ENCODE measurements at places on chromosomes 2 and 18.
A peak's percentile ranks its signal among the peaks of the same experiment; 100 is the strongest.

DNA sequence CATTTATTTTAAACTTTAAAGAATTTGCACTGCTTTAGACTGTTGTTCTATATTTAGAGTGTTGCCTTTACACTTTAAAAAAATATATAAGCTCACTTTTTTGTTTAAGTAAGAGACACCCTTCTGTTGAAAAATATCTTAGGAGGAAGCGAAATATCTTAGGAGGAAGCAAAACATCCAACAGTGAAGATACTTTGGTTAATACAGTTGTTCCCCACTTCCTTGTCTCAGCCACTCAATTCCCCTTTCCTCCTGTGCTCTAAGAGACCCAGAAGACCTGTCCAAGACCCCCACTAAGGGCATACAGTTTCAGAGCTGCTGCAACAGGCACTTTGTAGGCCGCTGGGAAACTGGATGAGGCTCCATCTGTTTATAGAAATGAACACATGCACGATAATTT, 5.7 kb downstream of the SERPINB8 start:
- no peak for DNase-seq

GRCh38 chr2:126837966-126838715, 60.5 kb upstream of the TEX51 start:
- no peak for DNase-seq

- DNase-seq: peak; percentile 70
Observed at GRCh38 chr2:238379096-238379810, 47.5 kb upstream of the ASB1 start.

- no peak for DNase-seq
Observed at GRCh38 chr2:168438553-168438952, 17.5 kb upstream of the CERS6 start.

GRCh38 chr2:27208486-27209050, 3.3 kb upstream of the ATRAID start:
- no peak for DNase-seq

DNA sequence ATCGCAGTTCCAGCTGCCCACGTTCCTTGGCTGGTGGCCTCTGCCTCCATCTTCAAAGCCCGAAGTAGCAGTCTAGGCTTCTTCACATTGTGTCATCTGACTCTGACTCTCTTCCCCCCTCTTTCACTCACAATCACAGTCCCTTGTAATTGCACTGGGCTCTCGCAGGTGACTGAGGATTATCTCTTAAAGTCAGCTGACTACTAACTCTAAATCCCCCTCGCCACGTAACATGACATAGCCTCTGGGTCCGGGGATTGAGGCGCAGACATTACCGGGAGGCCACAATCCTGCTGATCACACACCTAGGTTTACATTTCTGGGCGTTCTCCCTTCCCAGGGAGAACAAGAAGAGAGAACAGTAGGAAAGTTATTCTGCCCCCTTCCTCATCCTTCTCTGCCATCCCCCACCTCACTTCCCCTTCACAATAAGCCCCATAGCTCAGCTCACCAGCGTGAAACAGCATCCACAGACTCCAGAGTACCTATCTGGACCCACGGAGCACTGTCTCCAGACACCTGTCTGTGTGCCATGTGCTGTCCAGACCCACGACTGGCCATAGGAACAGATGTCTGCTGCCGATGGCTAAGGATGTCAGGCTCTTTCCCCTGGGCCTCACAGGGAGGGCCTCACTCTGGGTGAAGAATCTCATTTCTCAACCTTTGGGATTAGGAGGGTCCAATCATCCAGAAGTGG, 64.3 kb upstream of the FZD7 start:
- DNase-seq: no peak

GRCh38 chr2:171319164-171319810, 114.5 kb downstream of the METTL8 start:
- peak; percentile 32 for DNase-seq

DNA sequence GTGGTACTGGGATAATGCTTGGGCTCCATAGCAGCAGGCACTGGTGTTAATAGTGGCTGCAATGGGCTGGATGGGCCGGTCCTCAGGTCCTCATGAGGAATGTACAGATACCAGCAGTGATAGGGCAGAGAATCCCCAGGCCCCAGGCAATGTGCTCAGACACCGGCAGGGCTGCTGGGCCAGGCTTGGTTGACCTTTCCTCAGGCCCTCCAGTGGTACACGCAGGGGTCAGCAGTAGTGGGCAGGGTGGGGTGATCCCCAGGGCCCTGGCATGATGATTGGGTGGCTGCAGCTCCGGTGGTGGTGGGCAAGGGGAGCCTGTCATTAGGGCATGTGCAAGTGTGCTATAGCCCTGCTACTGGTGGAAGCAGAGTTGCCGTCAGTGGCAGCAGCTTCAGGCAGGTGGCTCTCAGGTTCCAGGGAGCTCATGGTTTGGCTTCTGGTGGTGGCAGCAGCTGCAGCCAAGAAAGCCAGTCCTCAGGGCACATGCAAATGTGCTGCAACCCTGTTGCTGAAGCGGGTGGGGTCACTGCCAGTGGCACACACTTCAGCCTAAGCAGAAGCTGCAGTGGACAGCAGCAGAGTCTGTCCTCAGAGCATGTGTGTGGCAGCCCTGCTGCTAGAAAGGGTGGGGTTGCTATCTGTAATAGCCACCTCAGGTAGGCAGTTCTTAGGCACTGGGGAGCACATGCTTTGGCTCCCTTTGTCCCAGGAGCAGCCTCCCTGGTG, 56.8 kb downstream of the CCNT2 start:
- no peak for DNase-seq

- peak; percentile 87 for DNase-seq
Observed at GRCh38 chr18:77106331-77106730, 26.3 kb downstream of the MBP start.

GRCh38 chr2:28231110-28231631, 161.5 kb upstream of the FOSL2 start:
- DNase-seq: no peak

DNA sequence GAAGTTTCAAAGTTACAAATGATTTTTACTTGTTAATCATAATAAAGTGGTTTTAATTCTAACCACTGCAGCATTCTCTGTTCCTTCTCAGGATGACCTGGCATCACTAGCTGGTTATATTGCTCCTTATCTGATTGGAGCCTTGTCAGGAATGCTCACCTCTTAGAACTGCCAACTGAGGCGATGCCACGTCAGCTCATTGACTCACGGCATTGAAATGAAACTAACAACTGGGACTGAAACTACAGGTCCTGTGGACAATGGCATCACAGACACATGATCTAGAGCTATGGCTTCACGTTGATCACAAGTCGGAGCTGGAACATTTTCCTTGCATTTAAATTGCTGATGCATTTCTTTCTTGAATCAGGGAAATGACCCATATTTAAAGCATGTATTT, 54.9 kb upstream of the MAP2 start:
- no peak for DNase-seq

DNA sequence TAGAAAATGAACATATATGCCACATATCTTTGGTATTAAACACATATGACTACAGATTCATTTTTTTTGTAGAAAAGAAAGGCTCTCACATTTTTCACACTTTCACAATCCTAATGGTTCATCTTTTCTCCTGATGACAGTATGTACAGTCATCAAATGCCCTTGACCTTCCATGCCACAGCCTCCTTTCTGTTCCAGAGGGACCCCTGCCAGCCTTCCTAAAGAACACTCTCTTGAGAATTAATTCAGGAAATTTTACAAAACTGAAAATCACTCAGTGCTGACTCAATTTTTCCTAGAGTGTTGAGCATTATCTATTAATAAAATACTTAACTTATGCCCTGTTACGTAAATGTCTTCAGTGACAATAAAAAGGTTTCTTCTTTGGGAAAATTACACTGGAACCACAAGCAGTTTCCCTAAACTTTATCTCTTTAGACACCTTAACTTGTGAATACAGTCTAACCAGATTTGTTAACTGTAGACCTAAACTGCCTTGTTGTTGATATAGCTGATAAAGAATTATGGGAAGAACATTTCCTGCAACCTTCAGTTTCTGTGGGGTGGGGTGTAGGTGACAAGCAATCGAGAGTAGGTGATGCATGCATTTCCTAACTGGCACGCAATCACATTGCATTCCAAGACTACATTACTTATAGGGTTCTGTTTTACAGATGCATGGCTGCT, 15.3 kb upstream of the ACOXL start:
- DNase-seq: no peak

DNA sequence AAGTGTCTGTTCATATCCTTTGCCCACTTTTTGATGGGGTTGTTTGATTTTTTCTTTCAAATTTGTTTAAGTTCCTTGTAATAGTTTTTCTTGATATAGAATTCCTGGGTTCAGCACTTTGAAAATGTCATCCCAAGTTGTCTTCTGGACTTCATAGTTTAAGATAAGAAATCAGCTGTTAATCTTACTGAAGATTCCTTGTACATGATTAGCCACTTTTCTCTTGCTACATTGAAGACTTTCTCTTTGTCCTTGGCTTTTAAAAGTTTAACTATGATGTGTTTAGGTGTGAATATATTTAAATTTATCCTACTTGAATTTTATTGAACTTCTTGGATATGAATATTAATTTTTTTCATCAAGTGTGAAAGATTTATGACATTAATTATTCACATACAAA, 387.2 kb upstream of the CWC22 start:
- DNase-seq: no peak

DNA sequence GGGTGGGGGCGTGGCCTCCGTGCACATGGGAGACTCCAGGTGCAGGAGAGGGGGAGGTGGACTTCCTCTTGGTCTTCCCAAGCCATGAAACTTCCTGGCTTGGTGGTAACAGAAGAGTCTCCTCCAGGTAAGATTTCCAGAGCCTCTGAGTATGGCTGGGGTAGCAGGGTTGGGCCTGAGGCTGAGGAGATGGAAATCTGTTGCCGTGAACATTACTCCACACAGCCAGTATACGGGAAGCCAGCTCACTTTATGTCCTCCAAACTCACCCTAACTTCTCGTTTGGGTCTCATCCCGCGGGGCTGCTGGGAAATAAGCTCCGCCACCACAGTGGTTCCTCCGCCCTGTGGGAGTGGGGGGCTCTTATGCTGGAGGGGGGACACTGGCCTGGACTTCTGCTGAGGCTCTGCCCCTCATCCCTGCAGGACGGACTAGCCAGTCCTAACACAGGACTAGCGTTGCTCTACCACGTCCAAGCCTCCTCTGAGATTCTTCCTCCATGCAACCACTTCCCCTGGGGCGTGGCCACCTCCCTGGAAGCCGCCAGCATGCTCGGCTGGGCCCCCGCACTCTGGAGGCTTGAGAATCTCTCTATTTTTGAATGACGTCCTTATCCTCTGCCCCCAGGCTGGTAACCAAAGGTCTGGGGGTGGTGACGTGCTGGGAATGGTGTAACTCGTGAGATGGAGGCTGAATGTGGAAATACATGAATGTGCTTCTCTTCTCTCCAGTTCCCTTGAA, 777 bp upstream of the RAB17 start:
- peak; percentile 51 for DNase-seq

DNA sequence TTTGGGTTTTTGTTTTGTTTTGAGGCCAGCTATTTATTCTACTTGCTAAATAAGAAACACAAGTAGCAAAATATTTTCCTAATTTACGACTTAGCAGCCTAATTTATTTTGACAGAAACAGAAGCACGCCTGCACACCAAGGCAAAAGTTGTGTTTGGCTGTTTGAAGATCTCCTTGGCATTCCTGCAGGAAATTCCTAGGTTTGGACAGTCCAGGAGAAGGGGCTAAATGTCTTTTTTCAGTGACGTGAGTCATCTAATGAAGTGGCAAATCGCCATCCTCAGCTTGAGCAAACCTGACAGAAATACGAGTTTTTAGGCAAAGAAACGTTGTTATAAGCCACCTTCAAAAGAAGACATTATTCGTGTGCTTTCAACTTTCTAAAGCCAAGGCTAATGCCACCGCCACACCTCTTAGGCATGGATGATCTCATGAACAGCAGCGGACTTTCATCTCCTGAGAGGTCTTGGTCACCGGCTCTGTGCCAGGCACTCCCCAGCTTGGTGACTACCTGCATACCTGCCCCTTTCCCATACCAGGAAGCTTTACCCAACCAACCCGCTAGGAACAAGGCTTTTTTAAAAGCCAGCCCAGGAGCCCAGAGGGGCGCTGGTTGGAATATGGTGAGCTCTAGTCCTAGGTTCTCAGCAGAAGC, 30.9 kb downstream of the STK39 start:
- no peak for DNase-seq

GRCh38 chr2:12054956-12055618, 308.7 kb downstream of the LPIN1 start:
- no peak for DNase-seq

DNA sequence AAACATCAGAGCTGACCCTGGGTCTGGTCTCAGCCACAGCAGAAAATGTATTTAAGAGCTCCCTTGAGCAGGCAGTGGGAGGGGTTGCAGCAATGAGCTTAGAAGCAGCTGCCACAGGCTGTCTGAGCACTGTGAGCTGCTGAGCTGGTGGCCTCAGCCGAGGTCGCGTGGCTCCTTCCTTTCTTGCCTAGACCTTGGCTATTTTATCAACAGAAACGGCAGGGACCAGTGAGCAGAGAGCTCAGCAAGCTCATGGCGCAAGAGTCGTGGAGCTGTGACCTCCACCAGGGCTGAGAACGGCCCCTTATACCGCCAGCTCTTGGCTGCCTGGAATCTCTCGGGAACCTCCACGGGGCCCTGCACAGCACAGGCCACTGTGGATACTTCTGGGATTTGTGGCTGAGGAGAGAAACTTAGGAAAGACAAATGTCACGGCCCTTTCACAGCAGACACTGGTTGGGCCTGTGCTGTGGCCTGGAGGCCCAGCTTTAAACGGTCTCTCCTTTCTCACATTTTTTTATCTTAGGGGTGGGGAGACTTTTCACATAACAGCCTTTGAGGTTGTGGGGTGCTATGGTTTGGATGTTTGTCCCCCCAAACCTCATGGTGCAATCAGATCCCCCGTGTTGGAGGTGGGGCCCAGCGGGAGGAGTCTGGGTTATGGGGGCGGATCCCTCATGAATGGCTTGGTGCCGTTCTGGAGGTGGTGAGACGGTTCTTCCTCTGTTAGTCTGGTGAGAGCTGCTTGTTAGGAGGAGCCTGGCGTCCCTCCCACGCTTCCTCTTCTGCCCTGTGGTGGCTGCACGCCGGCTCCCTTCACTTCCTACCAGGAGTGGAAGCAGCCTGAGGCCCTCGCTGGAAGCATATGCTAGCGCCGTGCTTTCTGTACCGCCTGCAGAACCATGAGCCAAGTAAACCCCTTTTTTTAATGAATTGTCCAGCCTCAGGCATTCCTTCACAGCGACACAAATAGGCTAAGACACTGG, 1.7 kb downstream of the ALLC start:
- DNase-seq: no peak

GRCh38 chr2:66437691-66438497, 3.0 kb downstream of the MEIS1 start:
- no peak for DNase-seq

DNA sequence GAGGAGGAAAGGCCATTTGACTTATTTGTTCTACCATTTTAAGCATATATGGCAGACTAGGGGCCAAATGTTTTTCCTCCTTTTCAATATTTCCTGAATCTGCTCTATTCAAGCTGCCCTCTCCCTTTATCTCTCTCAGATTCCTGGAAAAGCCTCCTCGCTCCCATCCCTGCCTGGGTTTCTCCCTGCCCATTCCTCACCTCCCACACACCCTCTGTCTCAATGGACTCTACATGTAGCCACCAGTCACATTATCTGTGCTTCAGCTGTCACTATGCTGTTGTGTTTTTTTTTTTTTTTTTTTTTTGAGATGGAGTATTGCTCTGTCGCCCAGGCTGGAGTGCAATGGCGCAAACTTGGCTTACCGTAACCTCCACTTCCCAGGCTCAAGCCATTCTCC, 22.9 kb downstream of the TYMS start:
- no peak for DNase-seq

GRCh38 chr2:205401511-205401910, 280.8 kb upstream of the NRP2 start:
- no peak for DNase-seq

Data from activated CD8-positive, alpha-beta T cell treated with anti-CD3 and anti-CD28 coated beads, Interleukin-2, amount 10 ng/mL, durations not matched to agents 7 days and 5 days (primary cell).